Muscle of arm (tissue), 14 donors: ENCODE measurements at places on chromosomes 11 and 22. TPM values are rescaled to one million over a fixed set of nuclear protein-coding genes. Genes with fewer than 3 reads are reported as not detected.
A peak's percentile ranks its signal among the peaks of the same experiment; 100 is the strongest.

GRCh38 chr22:40507491-40507890, 129.0 kb downstream of the MRTFA start:
- DNase-seq, result no peak

DNA sequence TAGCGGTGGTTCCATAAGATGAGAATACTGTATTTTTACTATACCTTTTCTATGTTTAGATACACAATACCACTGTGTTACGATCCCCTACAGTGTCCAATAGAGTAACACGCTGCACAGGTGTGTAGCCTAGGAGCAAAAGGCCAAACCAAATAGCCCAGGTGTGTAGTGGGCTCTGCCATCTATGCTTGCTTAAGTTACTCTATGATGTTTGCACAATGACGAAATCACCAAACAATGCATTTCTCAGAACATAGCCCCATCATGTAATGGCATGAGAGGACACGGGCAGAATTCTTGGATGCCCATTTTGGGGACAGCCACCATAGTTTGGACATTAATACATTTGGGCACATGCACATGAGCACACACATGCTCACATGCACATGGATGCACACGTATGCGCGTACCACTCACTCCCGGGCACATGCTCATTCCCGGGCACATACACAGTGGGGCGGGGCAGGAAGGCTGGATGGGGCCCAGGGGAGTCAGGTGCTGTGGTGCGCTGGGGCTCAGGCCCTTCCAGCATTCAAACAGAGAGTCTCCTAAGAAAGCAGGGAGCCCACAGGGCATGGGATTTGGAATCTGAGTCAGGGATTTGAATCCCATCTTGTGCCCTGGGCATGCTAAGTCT, 51.1 kb downstream of the RTN4R start:
- DNase-seq, result no peak

DNA sequence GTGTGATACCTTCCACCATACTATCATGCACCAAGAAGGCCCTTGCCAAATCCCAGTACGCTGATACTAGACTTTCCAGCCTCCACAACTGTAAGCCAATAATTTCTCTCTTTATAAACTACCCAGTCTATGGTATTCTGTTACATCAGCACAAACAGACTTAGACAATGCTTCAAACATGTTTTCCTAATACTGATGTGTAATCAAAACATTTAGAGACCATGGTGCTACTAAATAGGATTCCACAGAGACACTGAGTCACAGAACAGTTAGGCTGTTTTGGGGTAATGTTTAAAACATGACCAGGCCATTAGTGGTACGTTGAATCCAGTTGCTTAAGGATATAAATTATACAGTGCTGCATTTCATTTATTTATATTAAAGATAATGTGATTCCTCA, 103.7 kb downstream of the PICALM start:
- DNase-seq, result no peak

- DNase-seq, result no peak
Measured at GRCh38 chr11:134537941-134538340, 125.9 kb upstream of the B3GAT1 start.

DNA sequence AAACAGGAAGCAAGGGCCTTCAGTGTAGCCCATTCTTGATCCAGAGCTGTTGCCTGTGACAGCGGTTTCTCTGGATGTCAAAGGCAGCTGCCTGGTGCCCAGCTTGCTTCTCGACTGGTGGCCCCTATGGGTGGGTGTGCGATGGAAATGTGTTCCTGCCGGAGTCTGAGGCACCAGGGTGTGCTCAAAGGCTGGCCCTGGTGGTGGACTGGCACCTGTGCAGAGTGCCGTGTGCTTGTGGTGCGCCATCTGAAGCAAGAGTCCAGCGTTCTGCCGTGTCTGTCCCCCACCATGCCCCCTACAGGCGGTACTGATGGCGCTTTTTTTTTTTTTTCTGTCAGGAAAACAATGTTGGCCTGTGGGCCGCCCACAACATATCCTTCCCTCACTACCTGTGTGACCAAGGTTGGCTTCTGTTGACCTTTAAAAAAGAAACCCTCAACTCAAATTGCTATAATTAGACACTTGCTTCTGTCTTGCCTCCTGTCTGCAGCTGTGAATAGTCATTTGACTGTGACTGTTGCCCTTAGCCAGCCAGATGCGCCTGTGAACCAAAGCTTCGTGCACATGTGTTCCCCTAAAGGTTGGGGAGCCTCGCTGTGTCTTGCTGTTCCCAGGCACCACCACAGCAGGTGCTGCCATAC, 4.7 kb upstream of the RANBP1 start:
- no peak for DNase-seq

DNA sequence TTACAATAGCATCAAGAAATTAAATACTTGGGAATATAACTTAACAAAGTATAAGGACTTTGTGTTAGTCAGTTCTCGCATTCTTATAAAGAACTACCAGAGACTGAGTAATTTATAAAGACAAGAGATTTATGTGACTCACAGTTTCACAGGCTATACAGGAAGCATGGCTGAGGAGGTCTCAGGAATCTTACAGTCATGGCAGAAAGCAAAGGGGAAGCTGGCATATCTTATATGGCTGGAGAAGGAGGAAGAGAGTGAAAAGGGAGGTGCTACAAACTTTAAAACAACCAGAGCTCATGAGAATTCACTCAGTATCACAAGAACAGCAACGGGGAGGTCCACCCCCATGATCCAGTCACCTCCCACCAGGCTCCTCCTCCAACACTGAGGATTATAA, 32.0 kb upstream of the CCDC134 start:
- no peak for DNase-seq

- DNase-seq, result peak; percentile 16
Measured at GRCh38 chr11:60378354-60378753, at the start of gene MS4A7. Gene MS4A7, plus strand, starts transcription at chr11:60378532. Its CDS starts 4,610 bp downstream, at chr11:60383142.

GRCh38 chr11:114215428-114215827, 80.8 kb upstream of the NNMT start:
- DNase-seq, result no peak

DNA sequence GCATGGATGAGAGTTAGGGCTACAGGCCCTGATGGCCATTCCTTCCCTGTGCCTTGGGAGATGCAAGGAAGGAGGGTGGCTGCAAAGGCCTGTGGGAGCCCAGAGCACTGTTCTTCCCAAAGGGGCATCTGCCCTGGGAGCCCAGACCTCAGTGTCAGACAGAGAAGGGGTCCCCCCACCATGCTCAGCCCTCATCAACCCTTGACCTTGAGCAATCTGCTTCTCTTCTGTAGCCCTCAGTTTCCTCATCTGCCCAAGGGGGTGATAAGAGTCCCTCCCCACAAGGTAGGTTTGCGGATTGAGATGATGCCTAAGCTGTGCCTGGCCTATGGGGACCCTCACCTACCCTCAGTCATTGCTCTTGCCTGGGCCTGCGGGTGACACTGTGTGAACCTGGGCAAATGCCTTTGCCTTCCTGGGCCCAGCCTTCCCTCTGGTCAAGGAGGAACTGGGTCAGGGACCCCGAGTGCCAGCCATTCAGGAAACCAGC, 47.5 kb downstream of the IGLL5 start:
- DNase-seq, result no peak

- no peak for DNase-seq
Measured at GRCh38 chr22:36442506-36443197, 38.8 kb downstream of the TXN2 start.

DNA sequence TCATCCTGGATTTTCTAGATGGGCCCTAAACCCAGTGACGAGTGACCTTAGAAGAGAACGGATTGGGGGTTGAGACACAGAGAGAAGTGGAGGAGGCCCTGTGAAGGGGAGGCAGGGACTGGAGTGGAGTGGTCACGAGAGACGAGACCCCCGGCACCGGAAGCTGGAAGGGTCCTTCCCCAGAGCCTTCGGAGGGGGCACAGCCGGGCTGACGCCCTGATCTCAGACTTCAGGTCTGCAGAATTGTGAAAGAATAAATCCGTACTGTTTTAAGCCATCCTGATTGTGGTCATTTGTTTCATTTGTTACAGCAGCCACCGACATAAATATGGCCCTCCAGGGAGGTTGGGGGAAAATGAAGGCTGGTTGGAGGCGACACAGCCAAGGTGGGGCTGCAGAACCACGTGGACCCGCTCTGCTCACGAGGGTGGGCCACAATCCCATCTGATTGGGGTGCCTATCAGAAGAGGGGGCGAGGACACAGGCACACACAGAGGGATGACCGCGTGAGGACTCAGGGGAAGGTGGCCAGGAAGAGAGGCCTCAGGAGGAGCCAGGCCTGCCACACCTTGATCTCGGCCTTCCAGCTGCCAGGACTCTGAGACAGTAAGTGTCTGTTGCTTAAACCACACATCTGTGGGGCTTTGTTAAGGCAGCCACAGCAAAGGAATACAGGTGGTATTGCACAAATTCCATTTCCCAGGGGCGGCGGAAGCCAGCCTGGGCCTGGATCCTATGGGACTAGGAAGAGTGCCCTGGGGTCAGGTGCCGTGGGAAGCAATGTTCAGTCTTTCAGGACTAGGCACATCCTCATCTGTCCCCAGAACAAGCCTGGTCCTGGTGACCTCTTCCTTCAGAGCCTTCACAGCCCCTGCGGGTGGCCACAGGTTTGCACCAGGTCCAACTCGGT, 73.3 kb upstream of the SHANK2 start:
- DNase-seq, result no peak

DNA sequence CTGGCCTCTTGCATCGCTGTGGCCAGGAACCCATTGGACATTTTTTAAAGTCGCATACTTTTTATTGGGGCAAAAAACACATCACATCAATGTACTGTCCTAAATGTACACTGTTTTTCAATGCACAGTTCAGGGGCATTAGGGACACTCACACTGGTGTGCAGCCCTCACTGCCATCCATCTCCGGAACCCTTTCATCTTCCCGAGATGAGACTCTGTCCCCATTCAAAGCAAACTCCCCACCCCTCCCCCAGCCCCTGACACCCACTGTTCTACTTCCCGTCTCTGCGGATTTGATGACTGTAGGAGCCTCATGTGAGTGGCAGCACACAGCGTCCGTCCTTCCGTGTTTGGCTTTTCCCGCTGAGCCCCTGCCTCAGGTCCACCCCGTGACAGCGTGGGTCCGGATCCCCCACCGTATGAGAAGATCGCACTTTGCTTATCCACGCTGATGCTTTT, 41.8 kb upstream of the TH start:
- no peak for DNase-seq

GRCh38 chr22:35739076-35739930, 21.6 kb downstream of the APOL5 start:
- DNase-seq, result no peak

RIMBP3C gene
- polyA plus RNA-seq, result 0.84 TPM

SHANK3 gene
- polyA plus RNA-seq, result 10.7 TPM

OR51V1 gene
- polyA plus RNA-seq, result not detected
